ENCODE measurements at places on chromosomes 3 and 15. TPM values are rescaled to one million over a fixed set of nuclear protein-coding genes. Genes with fewer than 3 reads are reported as not detected.

GRCh38 chr15:55990516-55990915 is 2.9 kb downstream of the NEDD4 start:
- no peaks in the 10 kb centered on the region for H3K27me3 ChIP-seq
- no peak for DNase-seq
- H3K4me3 ChIP-seq, result no peak overlapping the region

- H3K4me3 ChIP-seq, result no peak overlapping the region
- H3K4me1 ChIP-seq, result no peaks in the 10 kb centered on the region
- no peaks in the 10 kb centered on the region for H3K36me3 ChIP-seq
- no peak overlapping the region for H3K27ac ChIP-seq
These were observed 52.4 kb upstream of the CMTM8 start for GRCh38 chr3:32186097-32186496.

DNA sequence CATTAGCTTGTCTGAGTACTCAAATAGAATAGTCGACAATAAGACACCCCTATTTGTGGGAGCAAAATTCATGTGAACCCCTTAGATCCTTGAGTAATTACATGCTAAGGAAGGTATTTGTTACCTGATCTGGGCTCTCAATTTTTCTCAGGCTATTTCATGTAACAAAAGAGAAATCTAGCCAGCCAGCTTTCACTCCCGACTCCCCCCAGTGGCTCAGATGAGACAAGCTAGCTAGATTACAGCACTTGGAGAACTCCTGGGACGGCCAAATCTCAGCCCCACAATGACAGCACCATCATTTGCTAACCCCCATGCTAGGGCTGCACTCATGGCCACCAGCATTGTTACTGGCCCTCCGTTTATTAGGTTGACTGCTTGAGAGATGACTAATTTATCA is 41.3 kb downstream of the GLDN start:
- H3K27ac ChIP-seq, result no peak overlapping the region
- no peaks in the 10 kb centered on the region for H3K4me1 ChIP-seq
- peaks cover 11% of the 10 kb centered on the region for H3K27me3 ChIP-seq
- DNase-seq, result peak; percentile 21
- no peaks in the 10 kb centered on the region for H3K36me3 ChIP-seq

DNA sequence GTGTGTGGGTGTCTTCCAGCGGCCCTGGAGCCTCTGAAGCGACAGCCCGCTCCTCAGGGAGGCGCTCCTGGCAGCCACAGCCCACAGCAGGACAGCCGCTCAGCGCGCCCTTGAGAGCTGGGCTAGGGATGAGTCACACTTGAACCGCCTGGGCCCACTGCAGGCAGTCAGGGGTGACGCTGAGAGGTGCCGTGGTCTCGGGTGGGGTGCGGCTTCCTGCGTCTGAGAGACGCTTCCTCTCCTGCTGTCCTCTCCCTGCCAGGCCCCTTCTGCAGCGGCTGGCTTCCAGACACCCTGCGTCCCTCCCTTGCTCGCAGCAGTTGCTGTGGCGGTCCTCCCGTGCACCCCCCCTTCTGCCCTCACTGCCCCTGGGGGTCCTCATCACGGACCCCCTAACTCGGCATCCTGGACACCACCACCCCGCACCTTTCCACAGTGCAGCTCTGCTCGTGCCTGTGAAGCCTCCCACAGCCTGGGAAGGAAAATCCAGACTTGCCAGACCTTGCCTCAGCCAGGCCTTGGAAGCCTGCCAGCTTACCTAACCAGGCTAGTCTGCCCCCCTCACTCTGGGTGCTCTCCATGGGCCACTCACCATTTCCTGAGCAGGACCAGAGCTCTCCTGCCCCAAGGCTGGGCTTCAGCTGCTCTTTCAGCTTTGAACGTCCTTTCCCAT is 1.1 kb upstream of the SPTBN5 start:
- peak overlapping the region; percentile 19 for H3K4me3 ChIP-seq
- H3K27me3 ChIP-seq, result no peaks in the 10 kb centered on the region
- H3K27ac ChIP-seq, result peak overlapping the region; percentile 74
- peaks cover 29% of the 10 kb centered on the region for H3K4me1 ChIP-seq
- H3K36me3 ChIP-seq, result peaks cover 8% of the 10 kb centered on the region

DNA sequence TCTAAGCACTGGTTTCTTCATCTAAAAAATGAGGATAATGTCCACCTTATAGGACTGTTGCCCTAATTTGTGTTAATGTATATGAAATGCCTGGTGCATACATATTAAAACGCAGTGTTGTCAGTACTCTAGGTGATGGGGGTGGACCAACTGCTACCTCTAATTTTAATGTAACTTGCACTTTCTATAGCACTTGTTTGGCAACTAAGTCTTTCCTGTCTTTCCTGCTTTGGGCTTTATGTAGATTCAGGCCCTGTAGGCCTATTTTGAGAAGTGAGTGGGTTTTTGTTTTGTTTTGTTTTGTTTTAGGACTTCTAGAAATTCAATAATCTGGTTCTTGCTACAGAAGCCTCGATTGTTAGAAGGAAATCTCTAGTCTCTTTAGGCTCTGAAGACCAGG is 21.2 kb downstream of the SLC7A14 start:
- H3K27me3 ChIP-seq, result peaks cover 10% of the 10 kb centered on the region
- no peak for DNase-seq
- no peak overlapping the region for H3K4me3 ChIP-seq
- H3K4me1 ChIP-seq, result peaks cover 14% of the 10 kb centered on the region
- H3K27ac ChIP-seq, result no peak overlapping the region

DNA sequence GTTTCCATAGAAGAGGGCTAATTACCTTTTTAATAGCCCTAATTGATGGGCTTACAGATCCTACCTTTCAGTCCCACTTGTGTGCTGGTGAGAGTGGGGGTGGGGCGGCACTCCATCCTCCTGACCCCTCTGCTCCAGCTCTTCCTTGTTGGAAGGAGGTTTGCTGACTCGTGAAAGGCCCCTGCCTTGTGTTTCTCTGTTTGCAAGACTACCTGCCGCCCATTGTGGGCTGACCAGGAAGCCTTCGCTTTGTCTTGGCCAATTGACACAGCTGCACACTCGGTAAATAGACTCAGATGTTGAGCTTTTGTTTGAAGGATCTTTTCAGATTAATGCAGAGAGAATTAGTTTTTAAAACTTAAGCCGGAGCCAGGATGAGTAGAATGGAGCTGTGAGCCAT is 197.3 kb upstream of the HES1 start:
- no peak overlapping the region for H3K27ac ChIP-seq
- H3K27me3 ChIP-seq, result no peaks in the 10 kb centered on the region
- no peaks in the 10 kb centered on the region for H3K36me3 ChIP-seq

The LOXL1 gene
- 1.9 TPM for total RNA-seq

The FAM131A gene
- 4.5 TPM for total RNA-seq

The CLDN18 gene
- not detected for total RNA-seq

The TGM5 gene
- total RNA-seq, result not detected

Measured in activated CD4-positive, alpha-beta T cell treated with anti-CD3 and anti-CD28 coated beads for 36 hours (primary cell).